ENCODE measurements at places on chromosomes 16 and 17. TPM values are rescaled to one million over a fixed set of nuclear protein-coding genes. Genes with fewer than 3 reads are reported as not detected.

The KRTAP1-5 gene
- polyA plus RNA-seq, result not detected

The CDRT15 gene
- polyA plus RNA-seq, result not detected

The ARHGAP27 gene
- polyA plus RNA-seq, result not detected

The CPHXL2 gene
- polyA plus RNA-seq, result not detected

The OR3A3 gene
- not detected for polyA plus RNA-seq
